CD4-positive, alpha-beta T cell treated with Interleukin-4 for 1 hour (primary cell): ENCODE measurements at places on chromosomes 11 and 22.

DNA sequence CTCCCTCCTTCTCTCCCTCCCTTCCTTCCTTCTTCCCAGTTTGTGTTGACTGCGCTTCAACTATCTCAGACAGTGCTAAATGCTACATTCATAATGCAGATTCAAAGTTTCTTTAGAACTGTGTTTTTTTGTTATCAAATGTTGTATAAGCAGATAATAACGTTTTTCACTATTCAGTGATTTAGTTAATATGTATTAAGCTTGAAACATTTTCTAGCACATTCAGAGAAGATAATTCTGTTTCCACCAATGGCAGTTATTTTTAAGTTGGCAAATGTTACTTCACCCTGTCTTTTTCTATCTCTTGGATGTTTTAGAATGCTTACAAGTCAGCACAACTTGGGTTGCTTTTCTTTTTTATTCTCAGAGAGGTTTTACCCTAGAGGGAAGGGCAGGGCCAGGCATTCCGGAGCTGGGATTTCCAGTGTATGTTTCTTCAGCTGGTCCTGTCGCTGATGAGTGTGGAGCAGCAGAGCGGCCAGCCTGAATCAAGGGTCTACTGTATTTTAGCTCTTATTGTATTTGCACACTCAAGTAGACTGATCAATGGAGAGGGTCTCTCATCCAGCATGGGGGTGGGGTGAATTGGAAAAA, 162.3 kb upstream of the ARHGAP20 start:
- no peak for DNase-seq

DNA sequence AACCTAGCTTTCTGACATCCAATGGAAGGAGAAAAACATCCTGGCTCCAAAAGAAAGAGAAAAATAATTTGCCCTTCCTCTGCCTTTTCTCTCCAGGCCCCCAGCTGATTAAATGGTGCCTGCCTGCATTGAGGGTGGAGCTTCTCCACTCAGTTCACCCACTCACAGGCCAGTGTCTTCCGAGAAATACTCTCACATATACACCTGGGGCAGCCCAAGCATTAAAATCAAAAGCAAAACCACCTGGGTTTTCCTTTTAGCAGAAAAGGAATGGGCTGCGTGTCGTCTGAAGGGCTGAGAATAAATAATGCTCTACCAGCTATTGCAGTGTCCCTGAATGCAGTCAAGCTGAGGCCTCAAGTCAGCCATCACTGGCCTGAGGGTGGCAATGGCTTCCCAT, 1143.8 kb upstream of the TENM4 start:
- no peak for DNase-seq

DNA sequence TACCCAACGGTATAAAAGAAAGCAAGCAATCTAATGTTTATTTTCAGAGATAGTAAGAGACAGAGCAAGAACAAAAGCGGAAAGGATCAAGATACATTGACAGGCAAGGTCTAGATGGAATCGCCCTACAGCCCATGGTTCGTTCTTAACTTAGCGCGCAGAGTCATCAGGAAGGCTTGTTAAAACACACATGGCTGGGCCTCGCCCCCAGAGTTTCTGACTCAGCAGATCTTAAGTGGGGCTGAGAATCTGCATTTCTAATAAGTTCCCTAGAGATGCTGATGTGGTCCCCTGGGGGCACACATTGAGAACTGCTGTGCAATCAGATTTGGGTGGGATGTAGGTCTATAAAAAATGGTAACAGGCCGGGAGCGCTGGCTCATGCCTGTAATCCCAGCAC, 35.8 kb upstream of the CHRM4 start:
- no peak for DNase-seq

DNA sequence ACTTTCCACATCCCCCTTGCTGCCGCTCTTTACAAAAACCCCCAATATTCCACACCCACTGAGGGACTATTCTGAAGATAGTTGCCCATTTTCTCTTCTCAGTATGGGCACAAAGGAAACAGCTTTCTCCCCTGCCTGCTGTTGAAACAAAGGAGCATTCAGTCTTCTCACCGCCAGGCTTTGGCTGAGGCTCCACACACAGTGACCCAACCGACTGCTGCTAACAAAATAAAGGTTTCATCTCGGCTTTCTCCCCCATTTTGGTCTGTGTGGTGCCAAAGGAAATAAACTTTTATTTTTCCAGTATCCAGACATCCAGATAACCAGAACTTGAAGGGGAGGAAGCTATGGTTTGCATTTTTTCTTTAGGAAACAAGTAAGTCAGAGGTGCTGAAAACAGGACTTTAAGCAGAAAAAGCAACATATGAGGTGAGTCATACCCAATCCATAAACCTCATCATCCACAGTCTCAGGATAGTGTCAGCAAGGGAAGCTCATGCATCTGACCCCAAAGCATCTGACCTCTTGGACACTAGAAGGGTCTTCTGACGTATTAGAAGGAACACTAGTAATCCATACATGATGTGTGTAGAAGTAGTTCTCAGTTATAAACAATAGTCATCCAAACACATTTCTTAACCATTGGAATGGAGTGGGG, 6.4 kb downstream of the CLMP start:
- no peak for DNase-seq

- peak; percentile 79 for DNase-seq
Observed at GRCh38 chr22:41925783-41926460, 684 bp downstream of the TNFRSF13C start.
